Hematopoietic multipotent progenitor cell treated with erythropoietin and hydrocortisone succinate and interleukin-3 and kit ligand, for 6 days (in vitro differentiated cells): ENCODE measurements at places on chromosomes 12 and 14.

DNA sequence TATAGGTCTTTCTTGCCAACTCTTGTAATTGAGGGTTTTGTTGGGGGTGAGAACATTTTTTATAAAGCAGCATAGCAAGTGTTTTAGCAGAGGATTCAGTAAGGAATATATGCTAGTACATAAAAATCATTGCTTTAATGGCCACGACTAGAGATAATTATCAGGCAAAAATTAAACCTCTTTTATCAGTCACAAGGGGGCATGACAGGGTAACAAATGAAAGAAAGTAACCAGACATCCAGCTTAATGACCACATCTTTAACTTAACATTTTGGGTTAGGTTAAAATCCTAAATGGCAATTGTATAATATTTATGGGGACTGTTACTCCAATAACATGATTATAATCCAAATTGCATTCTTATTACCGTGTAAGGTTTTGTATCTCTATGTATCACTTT is 119.6 kb downstream of the LRRIQ1 start:
- DNase-seq, result peak; percentile 15

- no peak for DNase-seq
These were observed 158.3 kb downstream of the ADGRD1 start for GRCh38 chr12:131112021-131112420.

- no peak for DNase-seq
These were observed 113.9 kb downstream of the ANO4 start for GRCh38 chr12:100908501-100908900.

DNA sequence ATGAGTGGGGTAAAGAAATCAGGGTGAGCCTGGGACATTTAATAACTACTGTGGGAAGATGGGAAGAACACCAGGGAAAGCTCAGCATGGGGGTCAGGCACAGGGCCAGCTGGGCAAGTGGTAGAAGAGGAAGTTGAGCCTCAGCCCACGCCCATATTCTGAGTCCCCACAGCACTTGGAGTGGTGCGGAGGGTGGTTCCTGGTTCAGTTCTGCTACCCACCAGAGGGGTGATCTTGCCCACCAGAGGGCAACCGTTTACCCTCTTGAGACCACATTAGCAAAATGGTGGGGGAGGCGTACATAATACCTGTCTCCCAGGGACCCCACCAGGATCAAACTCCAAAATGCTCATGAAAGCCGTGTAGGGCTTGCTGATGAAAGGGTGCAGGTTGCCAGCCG is 16.8 kb upstream of the ANKRD33 start:
- DNase-seq, result peak; percentile 66

- no peak for DNase-seq
These were observed 8.7 kb upstream of the SELPLG start for GRCh38 chr12:108642269-108642870.

DNA sequence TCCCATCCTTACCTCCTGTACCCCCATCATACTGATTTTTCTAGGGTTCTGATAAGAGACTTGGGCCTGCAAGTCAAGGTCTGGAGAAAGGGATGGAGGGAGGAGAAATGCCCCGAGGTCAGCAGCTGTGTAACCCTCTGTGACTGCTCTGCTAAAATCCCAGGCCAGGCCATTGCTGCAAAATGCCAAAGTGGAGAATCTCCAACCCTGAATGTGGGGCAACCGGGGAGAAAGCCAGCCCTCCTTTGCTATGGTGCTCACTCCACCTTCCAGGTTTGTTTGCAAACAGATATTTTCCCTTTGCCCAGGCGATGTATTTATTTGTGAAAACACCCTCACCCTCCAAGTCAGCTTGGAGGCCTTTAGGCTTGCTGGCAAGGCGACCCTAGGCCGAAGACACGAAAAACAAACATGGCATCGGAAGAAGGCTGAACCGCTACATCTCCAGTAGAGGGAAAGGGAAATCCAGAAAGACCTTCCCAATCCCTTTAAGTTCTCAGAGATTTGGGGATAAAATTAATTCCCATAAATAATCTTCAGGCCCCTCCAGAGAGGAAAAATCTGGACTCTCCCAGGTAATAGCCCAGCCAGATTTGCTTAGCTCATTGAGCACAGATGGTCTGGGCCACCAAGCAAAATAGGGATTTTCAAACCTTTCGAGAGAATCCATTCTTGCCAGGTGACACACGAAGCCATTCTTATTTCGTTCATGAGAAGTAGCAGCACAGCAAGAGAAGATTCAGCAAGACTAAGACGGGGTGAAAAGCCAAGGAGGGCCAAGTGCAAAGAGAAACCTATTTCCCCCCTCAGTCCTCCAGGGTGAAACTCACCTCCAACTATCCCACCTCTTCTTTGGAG is 1.3 kb upstream of the TBX5 start:
- no peak for DNase-seq

- no peak for DNase-seq
These were observed 36.9 kb downstream of the BCL2L14 start for GRCh38 chr12:12107678-12108077.

DNA sequence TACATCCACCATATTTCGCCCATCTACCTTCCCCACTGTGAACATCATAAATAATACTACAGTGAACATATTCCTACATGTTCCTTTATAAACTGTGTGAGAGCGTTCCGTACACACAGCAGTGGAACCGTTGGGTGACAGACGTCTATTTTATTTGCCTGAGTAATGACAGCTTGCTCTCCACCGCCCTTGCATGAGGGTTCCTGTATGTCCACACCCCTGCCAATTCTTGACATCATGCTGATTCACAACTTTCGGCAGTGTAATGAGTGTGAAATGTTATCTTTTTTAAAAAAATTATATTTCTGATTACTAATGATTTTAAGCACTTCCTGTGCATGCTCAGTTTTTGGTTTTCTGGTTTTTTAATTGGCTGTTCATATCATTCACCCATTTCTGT is 4.3 kb upstream of the RAD52 start:
- peak; percentile 53 for DNase-seq

- no peak for DNase-seq
These were observed 8.8 kb downstream of the VRK1 start for GRCh38 chr14:96805956-96806355.

GRCh38 chr14:68623307-68623706 is 169.6 kb downstream of the ZFP36L1 start:
- no peak for DNase-seq

DNA sequence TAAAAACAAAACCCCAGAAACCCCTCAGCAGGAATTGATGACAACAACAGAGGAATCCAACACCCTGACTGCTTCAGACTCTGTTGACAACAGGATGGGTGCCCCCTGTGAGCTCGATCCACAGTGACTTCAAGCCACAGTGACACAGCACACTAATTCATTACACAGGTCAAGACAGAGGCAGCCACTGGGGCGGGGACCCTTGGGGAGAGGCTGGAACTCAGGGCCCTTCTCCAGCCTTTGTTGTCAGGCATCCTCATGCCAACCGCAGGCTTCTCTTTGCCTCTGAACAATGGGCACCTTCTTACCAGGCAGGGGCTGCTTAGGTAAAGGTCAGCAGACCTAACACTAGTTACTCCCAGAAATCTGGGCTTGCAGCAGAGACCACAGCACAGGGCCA is 37.6 kb downstream of the ACADS start:
- no peak for DNase-seq

DNA sequence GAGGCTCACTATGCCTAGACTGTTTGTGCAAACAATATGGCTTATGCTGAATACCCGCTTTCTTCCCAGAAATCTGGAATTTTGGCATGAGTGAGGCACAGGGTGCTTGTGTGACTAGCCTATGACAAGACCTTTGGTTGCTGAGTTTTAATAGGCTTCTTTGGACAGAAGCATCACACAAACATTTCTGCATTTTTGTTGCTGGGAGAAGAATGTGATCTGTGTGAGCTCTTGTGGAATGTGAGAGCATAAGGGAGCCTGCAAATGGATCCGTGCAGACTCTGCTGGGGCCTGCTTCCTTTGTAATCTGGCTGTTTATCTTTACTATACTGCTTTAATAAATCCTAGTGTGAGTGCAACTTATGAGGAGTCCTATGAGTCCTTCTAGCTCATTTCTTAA is 83.0 kb upstream of the ZDHHC17 start:
- no peak for DNase-seq

DNA sequence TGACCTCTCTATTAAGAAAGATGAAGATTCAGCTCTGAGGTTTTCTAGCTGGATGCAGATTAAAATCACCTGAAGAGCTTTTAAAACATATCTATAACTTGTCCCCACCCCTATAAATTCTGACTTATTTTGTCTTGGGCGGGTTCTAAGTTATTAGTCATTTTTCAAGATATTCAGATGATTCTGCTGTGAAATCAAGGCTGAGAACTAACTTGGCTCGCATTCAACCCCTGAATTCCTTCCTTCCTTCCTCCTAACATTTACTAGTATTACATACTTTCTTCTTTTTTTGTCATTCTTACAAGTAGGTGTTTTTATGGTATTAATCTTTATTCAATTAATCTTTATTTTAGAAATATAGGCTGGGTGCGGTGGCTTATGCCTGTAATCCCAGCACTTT is 55.4 kb downstream of the SSPN start:
- DNase-seq, result no peak

DNA sequence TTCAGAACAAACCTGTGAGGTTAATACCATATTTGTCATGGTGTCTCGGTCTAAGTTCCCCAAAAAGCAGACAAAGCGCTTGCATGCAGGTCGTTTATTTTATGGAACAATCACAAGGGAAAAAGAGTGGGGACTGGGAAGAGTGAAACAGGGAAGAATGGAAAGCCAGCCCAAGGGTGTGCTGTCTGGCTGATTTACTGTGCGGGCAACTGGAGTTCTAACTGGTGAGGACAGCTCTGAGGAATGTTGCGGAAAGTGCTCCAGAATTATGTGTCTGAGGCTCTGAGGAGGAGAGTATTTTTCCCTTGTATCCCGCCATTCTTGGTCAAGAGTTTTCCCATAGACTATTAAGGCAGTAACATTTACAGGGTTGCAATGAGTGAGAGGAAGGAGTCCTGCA is 465.4 kb downstream of the RMST start:
- no peak for DNase-seq

DNA sequence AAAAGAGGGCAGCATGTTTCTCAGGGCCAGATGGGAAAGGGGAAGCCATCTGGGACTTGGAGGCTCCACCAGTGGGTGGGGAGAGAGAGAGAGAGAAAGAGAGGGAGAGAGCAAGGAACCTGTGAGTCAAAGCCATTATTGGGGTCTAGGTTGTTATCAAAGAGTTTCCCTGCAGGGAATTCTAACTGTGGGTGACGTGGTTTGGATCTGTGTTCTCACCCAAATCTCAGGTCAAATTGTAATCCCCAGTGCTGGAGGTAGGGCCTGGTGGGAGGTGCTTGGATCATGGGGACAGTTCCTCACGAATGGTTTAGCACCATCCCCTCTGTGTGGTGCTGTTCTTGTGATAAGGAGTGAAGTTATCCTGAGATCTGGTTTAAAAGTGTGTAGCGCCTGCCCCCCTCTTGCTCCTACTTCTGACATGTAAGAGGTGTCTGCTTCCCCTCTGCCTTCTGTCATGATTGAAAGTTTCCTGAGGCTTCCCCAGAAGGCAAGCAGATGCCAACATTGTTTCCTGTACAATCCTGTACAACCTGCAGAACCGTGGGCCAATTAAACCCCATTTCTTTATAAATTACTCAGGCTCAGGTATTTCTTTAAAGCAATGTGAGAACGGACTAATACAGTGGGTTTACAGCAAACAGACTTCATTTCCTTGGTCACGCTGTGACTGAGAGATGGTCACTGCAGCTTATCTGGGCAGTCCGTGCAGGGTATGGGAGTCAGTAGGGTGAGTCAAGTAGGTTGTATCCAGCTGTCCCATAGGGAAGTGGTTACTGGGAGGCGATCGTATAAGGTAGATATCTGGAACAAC is 52.4 kb downstream of the CCDC91 start:
- peak; percentile 90 for DNase-seq

DNA sequence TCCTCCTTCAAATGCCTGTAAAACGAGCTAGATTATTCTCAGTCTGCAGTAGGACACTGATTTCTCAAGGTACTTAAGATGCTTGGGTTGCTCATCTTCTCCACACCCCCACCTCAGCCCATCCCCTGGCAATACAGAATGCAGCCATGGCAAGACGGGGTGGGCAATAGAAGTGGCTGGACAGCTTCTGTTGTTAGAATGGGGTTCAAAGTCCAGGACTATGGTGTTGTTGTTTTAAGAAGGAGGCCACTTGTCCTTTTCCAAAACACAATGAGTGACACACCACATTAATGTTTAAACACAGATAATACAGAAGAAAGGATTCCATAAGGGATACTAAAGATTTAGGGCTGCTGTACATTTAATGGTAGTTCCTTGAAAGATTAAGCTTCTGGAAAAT is 188.9 kb upstream of the BCL2L14 start:
- no peak for DNase-seq

GRCh38 chr14:98223106-98223505 is 1048.9 kb downstream of the BCL11B start:
- no peak for DNase-seq

- DNase-seq, result no peak
These were observed 45.5 kb upstream of the PLEKHG6 start for GRCh38 chr12:6265038-6265405.

- no peak for DNase-seq
These were observed 171.1 kb downstream of the PRKCH start for GRCh38 chr14:61492474-61492873.

- DNase-seq, result peak; percentile 57
These were observed 76.1 kb downstream of the STON2 start for GRCh38 chr14:81324011-81324410.

DNA sequence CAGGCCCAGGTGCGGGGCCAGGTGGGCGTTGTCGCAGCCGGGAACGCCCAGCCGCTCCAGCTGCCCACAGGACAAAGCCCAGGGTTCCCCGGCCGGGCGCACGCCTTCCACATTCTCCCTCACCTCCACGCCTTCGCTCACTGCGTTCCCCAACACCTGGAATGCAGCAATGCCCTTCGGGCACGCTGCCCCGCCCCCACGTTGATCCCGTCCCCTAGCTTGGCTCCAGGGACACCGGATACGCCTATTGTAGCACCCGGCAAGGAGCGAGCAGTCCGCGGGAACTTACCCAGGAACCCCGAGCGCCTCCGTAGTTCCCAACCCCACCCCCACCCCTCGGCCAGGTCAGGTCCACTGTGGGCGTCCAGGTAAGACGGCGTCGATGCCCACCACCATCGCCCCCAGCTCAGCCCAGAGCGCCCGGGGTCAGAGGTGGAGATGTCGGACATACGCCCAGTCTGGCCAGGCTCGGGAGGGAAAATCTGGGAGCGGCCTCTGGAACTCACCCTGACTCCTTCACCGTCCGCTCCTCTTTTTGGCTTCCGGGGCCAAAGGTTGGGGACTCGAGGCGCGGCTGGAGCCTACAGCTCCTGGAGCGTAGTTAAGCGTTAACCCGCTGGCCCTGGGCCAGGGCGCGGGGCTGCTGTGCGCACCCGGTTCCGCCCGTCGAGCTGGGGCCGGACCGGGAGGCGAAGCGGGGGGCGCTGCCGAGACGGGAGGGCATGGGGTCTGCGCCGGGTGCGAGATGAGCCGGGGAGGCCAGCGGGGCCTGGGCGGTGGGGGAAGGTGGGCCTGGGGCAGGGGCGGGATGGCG is 594 bp upstream of the CEP170B start:
- DNase-seq, result peak; percentile 28

GRCh38 chr14:57760896-57761295 is 105.0 kb downstream of the SLC35F4 start:
- no peak for DNase-seq
